H9 (cell line): ENCODE measurements at places on chromosomes 7 and 10. TPM values are rescaled to one million over a fixed set of nuclear protein-coding genes. Genes with fewer than 3 reads are reported as not detected.

DNA sequence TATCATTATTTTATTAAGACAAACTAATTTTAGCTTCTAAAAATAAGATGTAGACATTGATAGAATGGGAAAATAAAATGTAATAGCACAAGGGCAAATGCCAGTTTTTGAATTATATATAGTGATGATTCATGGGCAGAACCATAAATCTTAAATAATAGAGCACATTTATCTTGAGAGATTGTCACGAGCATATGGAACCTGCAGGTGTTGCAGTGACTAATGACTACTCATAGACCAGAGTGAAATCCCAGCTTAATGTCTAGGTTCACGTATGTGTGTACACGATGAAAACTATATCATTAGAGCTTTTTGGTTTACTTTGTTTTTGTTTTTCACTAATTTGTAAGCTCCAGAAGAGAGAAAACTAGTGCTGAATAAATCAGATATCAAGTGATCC, 150.2 kb upstream of the CACNA2D1 start:
- no peak for DNase-seq

Gene PPP1R9A
- 17.0 and 17.3 TPM in 2 replicates for total RNA-seq

- no peak for DNase-seq
Observed at GRCh38 chr10:15758618-15759017, 38.9 kb upstream of the ITGA8 start.

GRCh38 chr7:122454776-122455507, 150.4 kb upstream of the FEZF1 start:
- DNase-seq = no peak

Gene IGFBP3
- 10.0 TPM in 2 replicates for total RNA-seq

Gene CLEC2L
- 0.55 and 0.74 TPM in 2 replicates for total RNA-seq

GRCh38 chr10:101504438-101504837, 83.6 kb downstream of the POLL start:
- no peak for DNase-seq

Gene CFTR
- 1.1 and 1.2 TPM in 2 replicates for total RNA-seq

Gene HOXA6
- total RNA-seq = not detected in 2 replicates

- DNase-seq = no peak
Observed at GRCh38 chr7:26156451-26157420, 4.7 kb downstream of the NFE2L3 start.

DNA sequence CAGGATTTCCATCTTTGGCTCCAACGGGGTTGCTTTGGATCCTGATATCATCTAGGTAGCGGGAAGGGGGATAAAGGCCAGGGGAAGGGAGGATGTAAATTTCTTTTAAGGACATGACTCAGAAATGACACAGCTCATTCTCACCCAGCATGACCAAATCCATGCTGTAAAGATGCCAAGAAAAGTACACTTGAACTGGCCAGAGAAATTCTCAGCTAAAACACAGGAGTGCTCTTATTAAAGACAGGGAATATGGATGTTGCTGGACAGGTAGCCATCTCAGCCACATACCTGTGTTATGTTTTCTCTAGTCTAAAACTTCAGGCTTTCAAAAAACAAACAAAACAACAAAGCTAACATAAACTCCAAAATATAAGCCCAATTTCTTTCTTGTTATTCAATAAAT, 68.3 kb downstream of the NAMPT start:
- no peak for DNase-seq

- no peak for DNase-seq
Observed at GRCh38 chr10:123858077-123858681, 33.4 kb downstream of the CPXM2 start.

Gene SP4
- total RNA-seq = 19.3 and 19.4 TPM in 2 replicates

- DNase-seq = peak; percentile 89
Observed at GRCh38 chr10:15168291-15168785, at the start of gene NMT2. TSS of gene NMT2 (minus strand) at chr10:15168693. CDS start at chr10:15168612, 81 bp downstream.

- DNase-seq = no peak
Observed at GRCh38 chr10:97331153-97331703, 3.3 kb downstream of the FRAT2 start.

DNA sequence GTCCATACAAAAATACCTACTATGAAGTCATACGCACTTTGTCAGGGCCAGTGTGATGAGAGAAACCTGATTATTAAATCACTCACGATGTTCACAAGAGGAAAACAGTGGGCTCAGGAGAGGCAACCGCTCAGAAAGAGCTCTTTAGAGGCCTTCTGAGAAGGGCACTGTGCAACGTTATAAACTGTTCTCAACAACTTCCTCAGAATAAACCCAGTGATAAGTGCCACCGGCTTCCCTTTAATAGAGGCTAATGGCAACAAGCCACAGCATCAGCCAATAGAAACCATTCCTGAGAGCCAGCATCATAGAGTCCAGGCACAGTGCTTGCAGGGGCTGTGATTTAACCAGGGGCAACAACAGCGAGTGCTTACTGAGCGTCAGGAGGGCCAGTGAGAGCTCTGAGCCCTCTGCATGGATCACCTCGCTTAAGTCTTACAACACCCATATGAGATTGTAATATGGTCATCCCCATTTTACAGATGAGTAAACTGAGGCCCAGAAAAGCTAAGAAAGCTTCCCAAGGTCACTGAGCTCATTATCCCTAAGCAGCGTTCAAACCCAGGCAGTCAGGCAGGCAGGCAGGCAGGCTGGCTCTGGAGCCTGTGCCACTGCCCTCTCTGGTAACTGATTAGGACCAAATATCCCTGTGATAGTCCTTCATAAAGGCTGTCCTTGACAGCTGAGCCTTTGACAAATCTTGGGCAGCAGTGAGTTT, 30.9 kb upstream of the ATXN7L1 start:
- no peak for DNase-seq

Gene LRRC18
- total RNA-seq = not detected in 2 replicates

Gene ARHGAP22
- total RNA-seq = 6.9 and 7.4 TPM in 2 replicates

- DNase-seq = no peak
Observed at GRCh38 chr10:102613286-102613685, 31.0 kb upstream of the TRIM8 start.

Gene RNF148
- 0.29 and 0.39 TPM in 2 replicates for total RNA-seq

Gene SVOPL
- 1.1 and 1.4 TPM in 2 replicates for total RNA-seq

Gene TFPI2
- 3.8 and 4.4 TPM in 2 replicates for total RNA-seq

Gene FAM13C
- total RNA-seq = 0.31 and 0.39 TPM in 2 replicates
